ENCODE measurements at places on chromosomes 6 and 20.

- peak; percentile 15 for DNase-seq
These were observed 82.2 kb upstream of the OPRM1 start for GRCh38 chr6:153956808-153957207.

DNA sequence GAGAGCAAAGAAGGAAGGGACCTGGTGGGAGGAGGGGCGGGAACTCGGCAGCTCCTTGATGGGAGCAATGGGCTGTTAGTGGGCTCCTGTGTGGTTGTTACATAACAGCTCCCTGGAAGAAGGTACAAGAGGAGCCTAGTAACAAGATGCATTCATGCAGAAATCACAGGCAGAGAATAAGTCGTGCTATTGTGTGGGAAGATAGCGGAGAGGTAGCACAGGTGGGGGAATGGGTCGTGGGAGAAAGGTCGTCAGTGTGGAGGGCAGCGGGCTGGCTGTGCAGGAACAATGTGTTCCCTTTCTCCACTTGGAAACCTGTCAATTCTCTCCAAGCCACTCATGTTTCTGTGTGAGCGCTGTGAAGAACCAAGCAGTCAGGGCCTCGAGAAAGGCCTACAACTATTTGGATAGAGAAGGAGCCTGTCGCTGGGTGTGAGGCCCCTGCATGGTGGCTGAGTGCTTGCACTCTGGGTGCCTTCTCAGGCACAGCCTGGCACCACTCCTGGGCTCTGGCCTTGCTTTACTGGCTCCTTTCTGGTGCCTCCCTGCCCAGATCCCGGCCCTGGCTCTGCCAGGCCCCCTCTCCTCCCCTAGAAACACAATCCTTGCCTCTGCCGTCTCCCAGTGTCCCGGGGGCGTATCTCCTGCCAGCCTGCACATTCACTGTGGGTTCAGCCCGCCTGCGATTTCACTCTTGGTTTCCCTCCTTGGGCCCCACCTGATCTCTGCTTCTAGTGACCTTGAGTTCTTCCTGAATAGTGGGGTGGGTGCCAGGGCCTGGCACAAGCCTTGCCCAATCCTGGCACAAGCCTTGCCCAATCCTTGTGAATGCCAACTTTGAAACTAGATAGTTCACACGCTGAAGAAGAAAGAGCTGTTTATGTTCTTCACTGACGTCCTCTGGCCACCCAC is 7.4 kb upstream of the FGD2 start:
- no peak for DNase-seq

GRCh38 chr6:1796706-1797529 is 187.2 kb downstream of the FOXC1 start:
- no peak for DNase-seq

- DNase-seq, result no peak
These were observed 1.6 kb downstream of the CCN2 start for GRCh38 chr6:131949620-131949908.

GRCh38 chr6:167350275-167350696 is 25.4 kb downstream of the TTLL2 start:
- DNase-seq, result no peak

GRCh38 chr20:34628026-34628425 is 48.9 kb downstream of the PIGU start:
- DNase-seq, result no peak

- no peak for DNase-seq
These were observed 35.9 kb downstream of the ATP9A start for GRCh38 chr20:51732096-51732791.

DNA sequence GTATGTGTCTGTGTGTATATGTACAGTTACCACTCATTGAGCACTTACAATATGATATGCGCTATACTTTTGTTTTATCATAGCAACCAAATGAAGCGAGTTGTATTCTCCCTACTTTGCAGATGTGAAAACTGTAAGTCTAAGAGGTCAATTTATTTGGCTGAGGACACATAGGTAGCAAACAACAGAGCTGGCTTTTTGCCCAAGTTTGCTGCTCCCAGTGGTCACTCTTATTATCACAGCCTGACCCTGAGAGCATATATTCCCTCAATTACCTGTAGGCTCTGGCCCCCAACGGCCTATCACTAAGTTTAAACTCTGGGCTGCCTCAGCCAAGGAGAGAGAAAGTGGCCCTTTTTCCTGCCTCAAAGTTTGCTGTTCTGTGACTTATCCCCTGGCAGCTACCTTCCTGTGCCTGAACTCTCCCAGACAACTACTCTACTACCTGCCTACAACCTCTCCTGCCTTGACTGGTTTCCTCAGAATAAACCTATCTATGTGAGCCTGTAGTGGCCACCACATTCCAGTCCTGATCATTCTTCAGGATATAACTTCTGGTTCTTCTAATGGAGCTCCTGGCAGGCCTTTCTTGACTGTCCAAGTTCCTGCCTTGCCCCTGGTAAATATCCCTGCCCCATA is 221.8 kb downstream of the FRK start:
- peak; percentile 79 for DNase-seq

DNA sequence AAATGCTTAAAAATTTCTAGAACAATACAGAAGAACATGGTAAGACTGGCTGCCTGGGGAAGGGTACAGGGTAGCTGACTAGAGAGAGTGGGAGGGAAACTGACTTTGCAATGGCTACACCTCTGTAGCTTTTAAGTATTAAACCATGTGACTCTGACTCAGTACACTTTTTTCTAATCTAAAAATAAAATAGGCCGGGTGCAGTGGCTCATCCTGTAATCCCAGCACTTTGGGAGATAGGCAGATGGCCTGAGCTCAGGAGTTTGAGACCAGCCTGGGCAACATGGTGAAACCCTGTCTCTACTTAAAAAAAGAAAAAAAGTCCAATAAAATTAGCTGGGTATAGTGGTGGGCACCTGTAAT is 18.5 kb downstream of the ATP9A start:
- no peak for DNase-seq

- DNase-seq, result no peak
These were observed 226.3 kb upstream of the KCNG1 start for GRCh38 chr20:51249215-51249614.

- no peak for DNase-seq
These were observed 165.8 kb upstream of the CITED2 start for GRCh38 chr6:139540276-139540675.

DNA sequence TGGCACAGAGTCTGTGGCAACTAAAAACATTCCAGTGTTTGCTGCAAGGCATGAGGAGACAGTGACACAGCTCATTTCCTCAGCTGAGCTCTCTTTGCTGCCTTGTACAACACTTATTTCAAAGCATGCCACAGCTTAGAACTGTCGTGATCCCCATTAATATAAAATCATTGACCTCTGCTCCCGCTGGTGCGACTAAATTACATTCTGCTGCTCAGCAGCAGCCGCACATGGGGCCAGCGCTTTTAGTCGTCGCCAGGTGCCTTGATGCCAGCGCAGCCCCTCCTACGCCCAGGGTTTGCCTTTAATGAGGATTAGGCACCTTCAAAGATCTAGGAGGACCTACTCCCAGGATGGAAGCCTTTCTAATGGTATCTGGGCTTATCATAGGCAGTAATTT is 717.9 kb upstream of the POU3F2 start:
- no peak for DNase-seq

DNA sequence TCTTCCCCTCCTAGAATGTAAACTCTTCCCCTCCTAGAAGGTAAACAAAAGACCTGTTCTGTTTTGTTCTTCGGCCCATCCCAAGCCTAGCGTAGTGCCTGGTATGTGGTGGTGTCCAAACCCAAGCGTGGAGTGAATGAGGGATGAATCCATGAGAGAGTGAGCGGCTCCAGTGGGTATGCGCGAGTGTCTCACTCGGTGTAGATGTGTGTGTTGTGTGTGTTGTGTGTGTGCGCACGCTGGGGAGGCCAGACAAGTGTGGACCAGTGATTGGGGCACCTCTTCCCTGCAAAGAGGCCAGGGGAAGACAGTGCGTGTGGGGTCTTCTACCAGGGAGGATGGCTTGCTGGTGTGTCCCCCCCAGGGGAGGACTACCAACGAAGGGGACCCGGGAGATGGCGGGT is 392 bp upstream of the SLC2A10 start:
- no peak for DNase-seq

DNA sequence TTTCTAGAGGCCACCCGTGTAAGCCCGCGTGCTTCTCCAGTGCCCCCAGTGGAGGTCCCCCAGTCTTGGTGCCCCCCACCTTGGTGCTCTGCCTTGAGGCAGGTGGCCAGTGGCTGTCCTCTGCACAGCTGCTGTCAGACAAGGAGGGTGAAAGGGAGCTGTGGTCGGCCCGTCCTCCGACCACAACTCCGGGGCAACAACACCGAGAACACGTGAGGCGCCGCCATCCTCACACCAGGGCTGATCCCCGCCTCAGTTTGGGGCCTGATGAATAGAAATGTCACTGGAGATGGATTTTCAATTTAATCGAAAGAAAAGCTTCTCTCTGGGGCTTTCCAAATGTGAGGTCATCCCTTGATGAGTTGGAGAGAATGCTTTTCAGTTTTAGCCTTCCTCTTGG is 304.6 kb downstream of the CDH4 start:
- DNase-seq, result no peak

DNA sequence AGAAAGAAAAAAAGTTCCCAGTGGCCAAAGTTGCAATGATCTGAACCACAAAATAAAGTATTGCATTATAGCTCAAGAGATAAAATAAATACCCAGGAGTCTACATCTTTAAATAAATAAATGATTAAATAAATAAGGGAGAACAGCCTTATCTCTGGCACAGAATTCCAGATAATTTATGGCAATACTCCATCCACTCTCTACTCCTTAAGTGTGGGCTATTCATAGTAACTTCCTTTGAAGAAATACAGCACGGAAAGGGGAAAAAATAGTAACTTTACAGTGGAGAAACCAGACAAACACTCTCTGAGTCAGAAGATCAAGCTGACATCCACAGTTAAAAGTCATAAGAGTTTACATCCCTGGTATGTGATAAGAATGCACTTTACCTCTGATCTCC is 11.6 kb downstream of the AURKA start:
- DNase-seq, result no peak

GRCh38 chr20:60055740-60056139 is 97.5 kb downstream of the CDH26 start:
- DNase-seq, result peak; percentile 35

DNA sequence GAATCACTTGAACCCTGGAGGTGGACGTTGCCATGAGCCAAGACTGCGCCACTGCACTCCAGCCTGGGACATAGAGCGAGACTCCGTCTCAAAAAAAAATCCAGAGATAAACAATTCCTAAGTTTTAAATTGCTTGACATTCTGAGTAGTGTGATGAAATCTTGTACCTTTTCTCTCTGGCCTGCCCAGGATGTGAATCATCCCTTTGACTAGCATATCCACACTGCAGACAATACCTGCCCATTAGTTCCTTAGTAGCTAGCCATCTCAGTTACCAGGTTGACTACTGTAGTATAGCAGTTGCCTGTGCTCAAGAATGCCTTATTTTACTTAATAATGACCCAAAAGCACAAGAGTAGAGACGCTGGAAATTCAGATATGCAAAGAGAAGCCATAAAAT is 2.8 kb downstream of the ZFP57 start:
- no peak for DNase-seq

GRCh38 chr20:15706719-15707118 is 866.5 kb downstream of the KIF16B start:
- DNase-seq, result no peak

Measured in OCI-M1 (cell line).